Activated CD4-positive, alpha-beta T cell treated with anti-CD3 and anti-CD28 coated beads for 24 hours (primary cell): ENCODE measurements at places on chromosomes 11 and 22.

DNA sequence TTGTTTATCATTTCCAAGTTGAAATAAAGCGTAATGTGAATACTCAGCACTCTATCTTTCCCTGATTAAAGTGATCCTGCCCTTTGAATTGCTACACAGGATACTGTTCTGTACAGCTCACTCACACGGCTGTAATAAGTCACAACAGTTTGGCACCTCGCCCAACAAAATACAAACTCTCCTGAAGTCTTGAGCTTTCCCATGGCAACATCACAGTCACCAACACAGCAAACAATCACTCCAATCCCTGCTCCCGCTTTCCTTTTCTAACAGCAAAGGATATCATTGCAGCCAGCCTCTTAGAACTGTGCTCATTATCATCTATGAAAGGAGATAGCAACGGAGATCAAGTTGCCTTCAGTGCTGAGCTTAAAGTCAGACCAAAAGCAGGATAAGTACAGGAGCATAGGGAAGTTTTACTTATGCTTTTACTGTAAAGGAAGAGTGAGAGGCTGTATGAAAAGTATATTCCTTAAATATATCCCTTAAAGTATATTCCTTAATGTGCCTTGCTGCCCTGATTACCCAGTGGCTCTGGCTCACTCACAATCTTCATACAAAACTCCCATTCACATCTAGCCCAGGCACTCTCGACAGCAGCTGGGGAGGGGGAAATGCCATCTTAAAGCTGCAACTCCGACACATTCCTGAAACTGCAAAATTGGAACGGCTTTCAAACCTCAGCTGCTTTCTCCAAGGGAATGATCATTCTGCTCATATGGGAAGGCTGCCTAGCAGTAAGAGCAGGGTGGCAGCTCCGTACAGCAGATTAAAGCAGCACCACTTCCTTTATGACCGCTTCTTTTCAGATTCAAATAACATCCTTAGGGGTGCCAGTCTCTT is 35.8 kb downstream of the MAML2 start:
- DNase-seq, result no peak

DNA sequence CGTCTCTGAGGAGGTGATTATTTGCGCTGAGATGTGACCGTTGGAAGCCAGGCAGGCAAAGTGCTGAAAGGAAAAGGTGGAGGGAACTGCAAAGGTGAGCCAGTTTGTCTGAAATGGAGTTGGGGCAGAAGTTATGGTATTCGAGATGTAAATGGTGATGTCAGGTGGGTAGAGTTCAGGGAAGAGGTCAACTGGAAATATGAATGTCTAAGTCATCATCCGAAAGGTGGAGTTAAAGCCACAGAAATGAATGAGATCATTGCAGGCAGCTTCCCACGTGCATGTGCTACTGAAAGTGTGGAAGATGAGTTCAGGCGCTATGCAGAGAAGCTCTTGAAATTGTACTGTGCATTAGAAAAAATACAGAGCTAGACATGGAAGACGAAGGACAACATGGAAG is 2.2 kb upstream of the BPIFC start:
- no peak for DNase-seq

DNA sequence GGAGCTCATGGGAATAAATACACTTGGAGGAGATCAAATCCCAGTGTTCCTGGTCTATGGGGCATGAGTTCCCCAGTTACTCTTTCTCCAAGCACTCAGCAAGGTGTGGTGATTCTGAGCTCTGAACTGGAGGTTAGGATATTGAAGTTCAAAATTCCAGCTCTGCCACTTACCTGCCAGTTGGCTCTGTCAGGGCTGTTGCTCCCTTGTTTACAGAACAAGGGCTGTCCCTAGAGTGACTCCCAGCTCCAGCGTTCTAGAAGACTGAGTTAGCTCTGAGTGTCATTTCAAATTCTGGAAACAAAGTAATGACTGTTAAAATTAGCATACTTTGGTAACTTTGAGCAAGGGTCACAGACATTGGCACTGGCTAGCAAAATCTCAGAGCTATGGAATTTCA is 69.7 kb upstream of the ZBED5 start:
- DNase-seq, result no peak

DNA sequence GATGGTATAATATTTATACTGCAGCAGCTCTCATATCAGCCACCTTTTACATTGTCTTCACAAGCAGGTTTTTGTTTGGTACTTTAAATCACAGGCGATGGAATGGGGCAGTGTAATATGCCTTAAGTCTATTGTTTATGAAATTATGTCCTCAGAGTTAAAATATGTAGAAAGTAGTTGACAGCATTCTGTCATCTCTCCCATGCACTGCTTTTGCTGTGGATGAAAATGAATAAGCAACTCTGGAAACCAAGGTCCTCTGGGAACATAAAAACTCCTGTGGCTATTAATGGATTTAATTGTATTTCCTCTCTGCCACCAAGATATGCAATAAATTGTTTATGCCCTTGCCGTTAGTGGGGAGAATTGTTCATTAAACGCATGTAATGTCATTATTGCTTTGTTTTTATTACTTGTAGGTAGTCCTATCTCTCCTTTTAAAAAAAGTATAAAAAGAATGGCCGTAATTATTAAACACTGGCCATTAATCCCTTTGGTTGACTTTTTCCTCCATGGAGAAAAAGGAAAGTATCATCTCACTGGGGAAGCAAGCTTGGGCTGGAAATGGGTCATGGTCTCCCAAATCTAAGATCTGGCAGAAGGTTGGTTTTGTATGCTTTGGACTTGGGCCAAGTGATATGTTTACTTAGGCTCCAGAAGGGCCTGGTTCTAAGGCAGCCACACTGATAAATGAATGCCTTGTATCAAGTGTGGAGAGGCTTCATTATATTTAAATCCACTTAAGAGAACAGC is 13.1 kb downstream of the PACS1 start:
- no peak for DNase-seq

DNA sequence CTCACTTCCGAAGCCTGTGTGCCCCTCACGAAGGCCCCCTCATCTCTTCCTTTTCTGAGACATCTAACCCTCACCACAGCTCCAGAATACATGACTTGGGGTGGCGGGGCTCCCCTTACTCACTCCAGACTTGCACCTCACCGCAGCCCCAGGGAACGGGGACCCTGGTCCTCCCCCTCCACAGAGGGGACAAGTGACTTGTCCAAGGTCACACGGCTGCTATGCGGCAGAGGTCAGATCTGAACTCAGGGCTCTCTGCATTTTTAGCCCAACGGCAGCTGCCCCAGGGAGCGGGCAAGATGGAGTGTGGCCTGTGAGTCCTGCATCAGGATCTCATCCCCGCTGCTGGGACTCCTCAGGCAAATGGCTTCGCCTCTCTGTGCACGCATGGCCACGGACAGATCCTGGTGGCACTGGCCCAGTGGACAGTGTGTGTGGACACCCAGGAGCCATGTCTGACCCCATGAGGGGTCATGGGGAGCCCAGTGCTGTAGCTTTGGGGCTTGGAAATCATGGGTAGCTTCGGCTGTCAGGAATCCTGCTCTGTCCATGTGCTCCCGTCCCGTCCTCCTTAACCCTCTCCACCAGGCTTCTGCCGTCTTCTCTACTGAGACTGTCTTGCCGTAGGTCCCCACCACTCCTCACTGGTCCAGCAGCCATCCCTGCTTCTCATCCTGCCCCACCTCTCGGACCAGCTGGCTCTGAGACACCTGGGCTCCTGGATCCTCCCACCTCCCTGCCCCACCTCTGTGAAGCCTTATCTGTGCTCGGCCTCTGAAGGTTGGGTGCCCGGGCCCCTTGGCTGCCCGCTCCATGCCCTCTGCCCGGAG is 48.0 kb upstream of the CARS1 start:
- DNase-seq, result no peak

DNA sequence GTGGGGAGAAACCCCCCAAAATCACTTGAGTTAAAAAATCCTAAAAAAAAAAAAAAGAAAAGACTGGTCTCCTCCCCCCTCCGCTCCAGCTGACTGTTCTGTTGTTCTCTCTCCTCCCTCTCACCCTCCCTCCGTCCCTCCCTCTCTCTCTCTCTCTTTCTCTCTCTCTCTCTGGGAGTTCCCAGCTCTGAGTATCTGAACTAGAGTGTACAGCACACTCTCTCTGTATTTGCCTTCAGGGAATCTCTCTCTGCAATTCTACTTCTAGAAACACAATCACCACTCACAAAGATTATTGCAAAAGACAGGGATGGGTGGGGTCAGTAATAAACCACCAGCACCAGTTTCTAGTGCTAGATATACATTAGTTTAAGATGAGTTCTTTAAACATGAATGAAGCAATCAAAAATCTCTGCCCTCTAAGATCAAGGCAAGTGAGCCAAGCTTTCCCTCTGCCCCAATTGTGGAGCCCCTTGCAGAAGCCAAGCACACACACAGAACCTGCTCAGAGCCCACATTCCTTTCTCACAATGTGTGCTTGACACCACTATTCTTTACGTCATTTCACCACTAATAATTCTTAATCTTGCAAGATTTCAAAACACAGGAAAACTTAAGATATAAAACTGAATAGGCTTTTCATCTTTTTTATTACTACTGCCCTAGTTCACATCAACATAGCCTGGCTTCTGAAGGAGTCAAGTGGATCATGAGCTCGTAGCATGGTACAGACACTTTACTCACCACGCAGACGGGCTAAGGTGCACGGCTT is 133.5 kb downstream of the RBFOX2 start:
- DNase-seq, result no peak

DNA sequence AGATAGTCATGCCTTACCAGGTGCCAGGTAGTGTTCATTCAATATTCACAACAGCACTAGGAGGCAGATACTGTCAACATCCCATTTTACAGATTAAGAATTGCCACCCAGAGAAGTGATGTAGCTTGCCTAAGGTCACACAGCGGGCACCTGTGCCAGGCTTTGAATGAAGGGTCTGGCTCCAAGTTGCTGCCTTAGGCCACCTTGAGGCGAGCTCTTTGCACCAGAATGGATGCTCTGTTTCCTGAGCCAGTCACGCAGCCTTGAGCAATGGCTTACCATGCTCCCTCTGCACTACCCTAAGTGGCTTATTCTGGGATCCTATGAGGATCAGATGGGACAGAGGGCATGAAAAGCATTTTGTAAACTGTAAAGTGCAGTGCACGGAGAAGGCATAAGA is 25.1 kb upstream of the TIMP3 start:
- DNase-seq, result no peak

DNA sequence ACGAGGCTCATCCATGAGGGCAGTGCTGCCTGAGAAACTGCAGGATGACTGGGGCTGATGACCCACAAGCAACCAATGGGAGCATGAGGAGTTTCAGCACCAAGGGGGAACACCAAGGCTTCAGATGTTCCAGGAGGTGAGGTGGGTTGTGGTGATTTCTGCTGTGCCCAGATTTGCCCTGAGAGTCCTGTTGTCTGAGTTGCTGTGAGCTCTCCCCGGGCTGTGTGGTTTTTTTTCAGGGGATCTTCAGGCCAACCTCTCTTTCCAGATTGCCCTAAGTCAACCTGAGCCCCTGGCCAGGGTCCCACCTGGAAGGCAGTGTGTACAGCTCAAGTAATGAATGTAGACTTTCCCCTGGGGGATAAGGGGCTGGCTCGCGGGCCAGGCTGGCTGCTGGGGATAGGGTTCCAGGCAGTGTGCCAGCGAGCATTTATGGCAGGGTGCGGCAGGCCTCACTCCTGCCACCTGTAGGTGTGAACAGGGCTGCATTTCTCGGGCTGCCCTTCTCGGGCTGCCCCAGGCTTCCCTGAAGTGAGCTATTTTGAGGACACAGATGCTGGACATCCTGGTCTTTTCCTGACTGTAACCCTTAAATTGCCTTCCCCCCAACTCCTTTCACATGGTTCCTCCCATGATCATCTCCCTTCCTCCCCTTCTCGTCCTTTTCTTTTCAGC is 9.8 kb downstream of the SLC22A6 start:
- DNase-seq, result no peak

DNA sequence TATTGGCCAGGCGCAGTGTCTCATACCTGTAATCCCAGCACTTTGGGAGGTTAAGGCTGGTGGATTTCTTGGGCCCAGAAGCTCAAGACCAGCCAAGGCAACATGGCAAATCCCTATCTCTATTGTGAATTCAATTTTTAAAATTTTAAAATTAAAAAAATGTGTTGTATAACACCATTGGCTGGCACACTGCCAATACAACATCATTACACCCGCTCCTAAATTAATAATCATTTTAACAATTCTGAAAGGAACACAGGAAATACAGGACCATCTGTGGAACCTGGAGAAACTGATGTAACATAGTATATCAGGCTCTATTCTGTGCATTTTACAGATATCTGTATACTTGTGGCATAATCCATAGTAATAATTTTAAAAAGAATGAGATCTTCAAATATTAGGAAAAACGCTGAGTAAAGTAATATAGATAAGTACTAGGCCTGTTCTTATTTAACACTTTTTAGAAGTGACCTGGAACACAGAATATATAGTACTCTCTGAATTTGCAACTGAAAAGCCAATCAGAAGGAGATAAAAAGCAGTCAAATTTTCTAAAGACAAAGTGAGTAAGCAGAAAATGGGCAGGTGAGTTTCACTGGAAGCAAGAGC is 124.3 kb downstream of the APOL5 start:
- no peak for DNase-seq

GRCh38 chr11:103534959-103535358 is 425.7 kb downstream of the DYNC2H1 start:
- DNase-seq, result no peak

GRCh38 chr22:38180841-38181452 is 683 bp downstream of the PLA2G6 start:
- DNase-seq, result no peak

GRCh38 chr11:116112087-116112935 is 608.1 kb upstream of the CADM1 start:
- DNase-seq, result no peak

DNA sequence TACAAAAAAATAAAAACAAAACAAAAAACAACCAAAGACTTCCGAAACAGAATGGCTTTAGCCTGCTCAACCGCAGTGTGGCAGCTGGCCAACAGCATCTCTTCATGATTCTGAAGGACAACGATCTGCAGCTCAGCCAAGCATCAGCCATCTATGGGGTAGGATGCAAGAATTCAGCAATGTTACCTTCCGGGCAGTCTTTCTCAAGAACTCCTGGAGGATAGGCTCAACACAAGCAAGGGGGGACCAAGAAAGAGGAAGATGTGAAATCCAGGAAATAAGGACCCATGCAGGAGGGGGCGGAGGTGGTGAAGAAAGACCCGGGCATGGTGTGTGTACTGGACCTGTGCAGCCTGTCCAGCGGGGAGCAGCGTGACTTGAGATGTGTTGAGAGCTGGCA is 3.5 kb upstream of the TSPO start:
- no peak for DNase-seq

DNA sequence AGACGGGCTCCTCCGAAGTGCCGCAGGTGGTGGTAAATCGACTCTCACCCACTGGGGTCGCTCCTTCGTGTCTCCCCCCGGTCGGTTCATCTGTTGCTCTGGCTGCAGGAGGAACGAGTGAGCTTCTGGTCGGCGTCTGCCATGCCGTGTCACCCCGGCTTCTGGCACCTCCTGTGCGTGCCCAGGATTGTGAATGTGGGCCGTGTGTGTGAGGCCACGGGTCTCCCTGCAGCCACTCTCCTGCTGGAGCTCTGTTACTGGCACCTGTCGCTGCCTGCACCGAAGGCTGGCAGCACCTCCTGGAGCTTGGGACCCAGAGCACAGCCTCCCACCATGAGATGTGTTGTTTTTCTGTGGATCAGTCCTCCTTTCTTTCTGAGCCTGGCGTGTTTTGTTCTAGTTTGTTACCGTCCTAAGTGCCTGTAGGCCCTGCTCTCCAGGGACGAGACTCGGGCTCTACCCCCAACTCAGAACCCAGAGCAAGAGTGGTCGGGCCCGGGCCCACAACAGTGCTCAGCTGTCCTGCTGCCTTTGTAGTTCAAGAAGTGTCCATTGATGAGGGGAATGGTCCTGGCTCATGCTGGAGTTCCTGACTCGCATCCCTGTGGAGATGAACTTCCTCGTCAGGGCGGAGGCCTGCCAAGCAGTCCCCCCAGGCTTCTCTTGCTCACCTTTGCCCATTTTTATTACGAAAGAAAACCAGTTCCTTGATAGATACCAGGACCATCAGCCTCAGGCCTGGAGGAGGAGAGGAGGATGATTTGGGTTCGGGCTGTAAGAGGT is 66.6 kb downstream of the MED15 start:
- no peak for DNase-seq
